NCI-H82 (cell line): ENCODE measurements at places on chromosomes 6 and 20.

DNA sequence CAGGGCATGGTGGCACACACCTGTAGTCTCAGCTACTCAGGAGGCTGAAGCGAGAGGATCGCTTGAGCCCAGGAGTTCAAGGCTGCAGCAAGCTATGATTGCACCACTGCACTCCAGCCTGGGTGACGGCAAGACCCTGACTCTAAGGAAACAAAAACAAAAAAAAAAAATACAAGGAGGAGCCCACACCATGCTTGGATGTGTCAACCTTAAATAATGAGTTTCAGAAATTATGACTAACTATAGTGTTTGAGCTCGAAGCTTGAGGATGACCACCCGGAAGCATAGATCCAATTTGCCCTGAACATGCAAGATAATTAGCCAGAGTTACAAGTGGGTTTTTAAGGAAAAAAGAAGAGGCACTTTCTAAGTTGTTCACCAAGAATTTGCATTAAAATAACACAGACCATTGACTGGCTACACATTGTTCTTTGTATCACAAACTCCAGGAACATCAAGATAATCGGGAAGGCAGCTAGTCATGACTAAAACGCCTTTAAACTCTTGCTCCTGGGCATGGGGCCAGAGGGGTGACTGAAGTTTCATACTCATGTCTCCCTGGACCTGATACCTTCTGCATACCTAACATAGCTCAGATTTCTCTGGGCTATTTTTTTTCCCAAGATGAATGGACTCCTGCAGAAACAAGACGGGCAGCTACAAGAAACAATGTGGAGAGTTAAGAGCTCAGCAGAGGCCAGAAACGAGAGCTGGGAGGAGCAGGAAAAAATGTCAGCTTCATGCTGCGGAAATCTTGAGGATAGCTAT, 289.6 kb downstream of the PREX1 start:
- DNase-seq, result no peak

DNA sequence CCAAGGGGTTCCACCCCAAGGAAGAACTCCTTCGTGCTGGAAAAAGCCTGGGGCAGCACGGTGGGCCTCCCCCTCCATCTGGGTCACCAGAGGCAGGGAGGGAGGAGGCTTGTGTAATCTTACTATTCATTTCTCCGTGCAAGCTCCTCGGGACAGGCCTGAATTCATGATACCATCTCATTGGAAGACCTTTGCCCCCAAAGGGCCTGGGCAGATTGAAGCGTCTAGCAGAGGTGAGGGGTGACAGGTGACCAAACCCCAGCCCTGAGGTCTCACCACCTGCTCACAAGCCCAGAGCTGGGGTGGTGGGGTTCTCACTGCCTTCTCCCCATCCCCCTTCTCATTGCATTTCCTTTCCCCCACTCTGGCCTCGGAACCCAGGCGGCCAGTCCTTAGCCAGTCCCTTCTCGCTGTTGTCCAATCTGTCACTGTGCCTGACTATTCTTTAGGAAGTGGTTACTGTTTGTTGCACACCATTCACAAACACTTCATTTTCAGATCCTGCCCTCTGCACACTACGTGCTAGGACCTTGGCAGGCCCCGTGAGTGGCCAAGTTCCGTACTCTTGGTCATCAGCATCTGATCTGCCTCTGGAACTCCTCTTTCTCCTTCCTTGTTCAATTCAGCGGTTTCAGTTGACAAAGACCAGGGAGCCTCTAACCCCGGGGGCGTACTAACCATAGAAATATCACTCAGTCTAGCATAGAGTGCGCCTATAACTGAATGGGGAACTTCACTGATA, 137.1 kb downstream of the LY86 start:
- DNase-seq, result no peak

GRCh38 chr6:46504242-46504641, 13.0 kb upstream of the RCAN2 start:
- DNase-seq, result no peak

DNA sequence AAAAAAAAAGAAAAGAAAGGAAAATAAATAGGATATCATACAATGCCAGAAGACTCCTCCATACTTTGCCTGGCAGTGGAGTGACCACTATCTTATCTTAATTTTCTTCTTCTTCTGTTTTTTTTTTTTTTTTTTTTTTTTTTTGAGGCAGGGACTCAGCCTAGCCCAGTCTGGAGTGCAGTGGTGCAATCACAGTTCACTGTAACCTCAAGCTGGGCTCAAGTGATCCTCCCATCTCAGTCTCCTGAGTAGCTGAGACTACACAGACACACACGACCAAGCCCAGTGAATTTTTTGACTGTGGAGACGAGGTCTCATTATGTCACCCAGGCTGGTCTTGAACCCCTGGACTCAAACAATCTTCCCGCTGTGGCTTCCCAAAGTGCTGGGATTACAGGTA, 17.1 kb upstream of the MMP9 start:
- no peak for DNase-seq

DNA sequence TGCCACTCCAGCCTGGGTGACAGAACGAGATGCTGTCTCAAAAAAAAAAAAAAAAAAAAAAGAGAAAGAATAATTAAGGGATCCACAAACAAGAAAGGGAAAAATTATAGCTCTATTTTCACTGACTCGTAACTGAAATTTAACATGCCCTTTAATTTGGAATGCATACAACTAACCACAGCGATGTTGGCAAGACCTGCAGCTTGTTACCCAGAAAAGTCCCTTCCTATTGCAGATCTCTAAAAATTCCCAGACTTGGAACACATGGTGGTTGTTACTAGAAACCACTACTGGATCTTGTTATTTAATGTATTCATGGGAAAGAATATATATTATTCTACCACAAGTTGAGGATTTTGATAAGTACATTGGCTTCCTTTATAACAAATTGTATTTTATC, 27.8 kb upstream of the SMIM28 start:
- DNase-seq, result no peak

GRCh38 chr6:43768983-43769525, 957 bp upstream of the VEGFA start:
- no peak for DNase-seq

DNA sequence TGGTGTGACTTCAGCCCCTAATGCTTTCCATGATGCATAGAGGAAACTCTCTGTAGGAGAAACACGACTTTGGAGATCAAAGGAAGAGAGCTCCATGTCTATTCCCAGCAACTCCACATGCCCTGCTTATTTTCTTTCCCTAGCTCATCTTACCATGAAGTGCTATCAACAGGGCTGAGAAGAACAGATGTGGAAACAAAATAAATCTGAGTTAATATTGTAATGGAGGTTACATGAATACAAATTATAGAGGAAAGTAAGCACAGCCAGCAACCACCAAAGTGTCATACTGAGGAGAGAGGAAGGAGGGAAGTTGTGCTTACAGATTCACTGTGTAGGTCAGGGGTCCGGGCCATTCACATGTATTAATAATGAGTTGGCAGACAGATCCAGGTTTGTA, 157.5 kb downstream of the RFPL4B start:
- DNase-seq, result no peak

DNA sequence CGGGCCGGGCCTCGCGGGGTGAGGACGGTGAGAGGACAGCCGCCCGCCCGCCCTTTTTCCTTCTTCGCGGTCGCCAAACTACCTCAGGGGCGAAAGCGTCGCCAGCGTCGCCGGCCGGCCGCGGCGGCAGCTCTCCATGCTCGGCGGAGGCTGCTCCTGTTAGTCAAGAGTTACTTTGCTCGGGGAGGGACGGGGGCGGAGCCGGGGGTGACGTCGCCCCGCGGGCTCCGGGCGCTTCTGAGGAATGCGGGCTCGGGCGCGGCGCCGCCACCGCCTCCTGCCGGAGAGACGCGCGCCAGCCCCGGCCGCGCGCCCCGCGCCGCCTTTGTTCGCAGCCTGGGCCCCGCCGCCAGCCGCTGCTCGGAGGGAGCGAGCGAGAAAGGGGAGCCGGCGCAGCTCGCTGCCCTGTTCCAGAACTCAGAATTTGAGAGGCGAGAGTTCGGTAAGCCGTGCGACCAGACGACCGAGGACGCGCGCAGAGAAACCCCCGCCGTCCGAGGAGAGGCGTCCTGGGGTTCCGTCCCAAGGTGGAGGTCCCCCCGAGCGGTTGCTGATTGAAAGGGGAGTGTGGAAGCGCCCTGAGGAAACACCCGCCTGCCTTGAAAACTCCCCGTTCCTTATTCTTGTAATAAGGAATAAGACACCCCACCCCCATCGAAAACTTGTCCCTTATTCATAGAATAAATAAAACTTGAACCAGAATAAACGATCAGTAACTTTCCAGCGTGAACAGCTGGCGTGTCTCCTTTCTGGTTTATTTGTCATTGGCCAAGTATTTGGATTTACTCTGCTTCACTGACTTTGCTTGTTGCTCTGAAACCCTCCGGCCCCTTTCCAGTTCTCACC, at the start of gene PTPRK:
PTPRK (minus strand) TSS at position 164 of the 846 bp plus-strand sequence. CDS start 241 bp downstream, outside the sequence.
- DNase-seq, result peak; percentile 91

GRCh38 chr6:7139835-7140470, 32.2 kb downstream of the RREB1 start:
- no peak for DNase-seq

GRCh38 chr20:20089018-20089417, 36.7 kb downstream of the CFAP61 start:
- DNase-seq, result no peak

DNA sequence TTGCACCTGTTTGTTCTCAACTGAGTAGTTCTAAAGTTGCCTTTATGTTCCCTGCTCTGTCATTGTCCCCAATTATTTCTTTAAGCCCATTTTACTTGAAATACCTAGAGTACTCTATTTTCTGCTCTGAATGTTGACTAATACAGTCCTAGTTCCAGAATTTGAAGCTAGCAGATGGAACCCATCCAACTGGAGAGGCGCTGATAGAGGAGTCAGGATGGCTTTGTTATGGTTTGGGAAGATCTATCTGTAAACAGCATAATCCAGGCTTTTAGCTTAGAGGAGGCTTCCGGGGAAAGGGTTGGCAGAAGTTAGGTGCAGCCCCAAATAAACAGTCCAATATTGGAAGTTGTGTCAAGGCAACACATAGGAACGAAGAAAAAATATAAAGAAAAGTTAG, 927.7 kb downstream of the TFAP2A start:
- DNase-seq, result no peak

DNA sequence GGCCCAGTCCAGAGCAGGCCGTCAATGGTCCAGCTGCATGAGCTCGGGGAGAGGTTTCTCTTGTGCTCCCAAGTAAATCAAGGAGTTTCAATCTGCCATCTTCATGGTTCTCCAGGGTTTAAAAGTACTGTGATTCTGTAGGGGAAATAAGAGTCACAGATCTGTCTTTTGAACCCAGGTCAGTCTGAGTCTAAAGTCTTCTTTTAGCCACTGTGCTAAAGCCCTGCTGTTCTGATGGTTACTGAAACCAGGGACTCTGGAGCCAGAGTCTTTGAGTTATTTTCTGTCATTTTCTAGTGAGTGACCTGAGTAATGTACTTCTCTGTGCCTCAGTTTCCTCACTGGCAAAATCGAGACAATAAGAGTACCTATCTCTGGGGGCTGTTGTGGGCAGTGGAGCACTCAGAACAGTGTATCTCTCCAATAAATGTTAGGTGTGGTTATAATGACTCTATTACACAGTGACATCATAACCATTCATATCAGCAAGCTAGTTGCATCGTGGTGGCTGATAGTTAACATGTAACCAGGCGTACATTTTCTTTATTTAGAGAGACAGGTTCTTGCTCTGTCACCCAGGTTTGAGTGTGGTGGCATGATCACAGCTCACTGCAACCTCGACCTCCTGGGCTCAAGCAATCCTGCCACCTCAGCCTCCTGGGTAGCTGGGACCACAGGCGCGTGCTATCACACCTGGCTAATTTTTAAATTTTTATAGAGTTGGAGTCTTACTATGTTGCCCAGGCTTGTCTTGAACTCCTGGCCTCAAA, 74.6 kb upstream of the KCNG1 start:
- DNase-seq, result no peak

GRCh38 chr6:5540370-5540769, 279.1 kb downstream of the FARS2 start:
- DNase-seq, result no peak

DNA sequence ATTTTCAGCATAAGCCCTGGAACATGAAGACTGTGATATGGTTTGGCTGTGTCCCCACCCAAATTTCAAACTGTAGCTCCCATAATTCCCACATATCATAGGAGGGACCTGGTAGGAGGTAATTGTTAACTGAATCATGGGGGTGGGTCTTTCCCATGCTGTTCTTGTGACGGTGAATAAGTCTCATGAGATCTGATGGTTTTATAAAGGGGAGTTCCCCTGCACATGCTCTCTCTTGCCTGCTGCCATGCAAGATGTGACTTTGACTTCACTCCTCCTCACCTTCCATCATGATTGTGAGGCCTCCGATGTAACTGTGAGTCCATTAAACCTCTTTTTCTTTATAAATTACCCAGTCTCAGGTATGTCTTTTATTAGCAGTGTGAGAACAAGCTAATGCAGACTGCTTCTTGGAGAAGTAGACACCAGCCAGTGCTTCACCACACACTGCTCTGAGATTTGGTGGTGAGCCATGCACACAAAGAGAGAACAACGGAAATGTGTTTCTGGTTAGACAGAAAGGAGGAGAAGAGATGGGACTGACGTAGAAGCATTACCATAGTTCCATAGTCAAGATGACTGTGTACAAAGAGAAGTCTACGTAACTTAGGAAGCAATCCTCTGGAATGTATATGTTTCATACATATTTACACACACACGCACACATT, 97.8 kb downstream of the BACH2 start:
- DNase-seq, result no peak

DNA sequence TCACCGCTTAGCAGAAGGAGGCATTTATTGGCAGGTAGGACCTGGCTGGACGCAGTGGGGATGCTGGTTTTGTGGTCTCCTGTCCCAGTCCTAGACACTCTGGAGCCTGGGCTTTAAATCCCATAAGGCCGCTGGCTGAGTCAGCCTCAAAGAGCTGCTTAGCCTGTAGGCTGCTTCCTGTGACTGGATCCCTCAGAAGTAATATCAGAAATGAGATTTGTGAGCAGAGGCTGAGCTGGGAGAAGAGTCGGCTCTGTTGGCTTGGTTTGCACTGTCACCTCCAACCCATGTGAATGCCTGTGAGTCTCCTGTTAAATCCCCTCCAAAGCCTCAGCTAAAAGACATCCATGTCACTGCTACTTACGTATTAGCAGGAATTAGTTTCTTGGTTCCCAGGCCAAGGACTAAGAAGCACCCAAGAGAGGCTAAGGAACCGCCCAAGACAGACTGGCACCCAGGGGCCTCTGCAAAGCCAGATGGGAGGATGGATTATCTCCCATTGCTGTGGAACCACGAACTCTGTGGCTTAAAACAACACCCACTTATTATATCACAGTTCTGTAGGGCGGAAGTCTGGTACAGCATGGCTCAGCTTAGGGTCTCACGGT, 289.4 kb downstream of the CDC5L start:
- peak; percentile 99 for DNase-seq

GRCh38 chr6:170447561-170447930, 105.6 kb downstream of the PSMB1 start:
- DNase-seq, result no peak

- DNase-seq, result no peak
Measured at GRCh38 chr6:106693418-106693817, 64.0 kb downstream of the QRSL1 start.

- no peak for DNase-seq
Measured at GRCh38 chr6:135228486-135228885, 47.4 kb downstream of the MYB start.

DNA sequence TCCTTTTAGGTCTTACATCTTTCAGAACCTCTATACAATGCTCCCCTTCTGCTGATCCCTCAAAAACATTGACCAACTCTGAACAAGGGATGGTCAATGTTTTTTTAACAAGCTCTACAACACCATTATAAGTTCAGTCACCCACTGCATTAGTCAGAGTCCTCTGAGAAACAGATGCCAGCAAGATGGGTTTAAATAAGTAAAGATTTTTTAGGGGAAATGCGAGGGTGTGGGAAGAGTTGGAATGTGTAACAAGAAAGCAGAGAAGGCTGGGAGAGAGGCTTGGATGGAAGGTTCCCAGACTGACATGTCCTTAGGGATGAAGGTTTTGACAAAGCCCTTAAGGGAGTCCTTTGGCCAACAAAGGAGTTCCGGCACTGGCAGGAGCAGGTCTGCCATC, 478.3 kb downstream of the FRK start:
- DNase-seq, result no peak
